AG04449 (cell line): ENCODE measurements at places on chromosomes 16 and 17.

DNA sequence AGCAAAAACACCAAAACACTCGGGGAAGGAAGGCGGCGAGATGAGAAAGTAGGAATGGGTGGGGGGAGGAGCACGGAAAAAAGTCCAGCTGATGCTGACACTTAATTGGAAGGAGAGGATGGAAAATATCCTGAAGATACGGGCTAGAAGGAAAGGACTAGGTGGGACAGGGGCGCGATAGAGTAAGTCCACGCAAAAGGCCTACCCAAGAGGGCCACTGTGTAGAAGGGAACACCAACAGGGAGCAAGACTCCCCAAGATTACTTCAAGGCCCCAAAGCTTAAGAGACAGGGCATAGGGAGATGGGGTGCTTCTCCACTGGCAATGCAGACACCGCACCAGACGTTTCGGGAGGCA is 736 bp downstream of the APPBP2 start:
- DNase-seq, result no peak

DNA sequence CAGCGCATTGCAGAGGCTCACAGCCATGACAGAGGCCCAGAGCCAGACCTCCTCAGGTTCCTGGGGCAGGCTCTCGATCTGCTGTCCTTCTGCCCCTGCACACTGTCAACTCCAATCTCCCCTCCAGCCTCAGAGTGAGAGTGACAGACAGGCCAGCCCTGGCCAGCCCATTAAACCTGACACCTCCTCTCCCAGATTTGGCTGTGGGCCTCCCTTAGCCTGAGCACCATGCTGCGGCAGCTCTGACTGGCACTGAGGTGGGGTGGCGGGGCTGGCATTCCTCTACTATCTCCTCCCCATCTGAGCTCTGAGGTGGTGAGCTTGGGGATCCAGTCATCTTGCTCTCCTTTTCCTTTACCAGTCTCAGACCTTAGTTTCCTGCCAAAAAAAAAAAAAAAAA is 15.5 kb upstream of the C1QL1 start:
- DNase-seq, result no peak

- no peak for DNase-seq
Measured at GRCh38 chr17:9290226-9290613, 268.9 kb downstream of the NTN1 start.

GRCh38 chr17:50536683-50537646 is 4.4 kb downstream of the EPN3 start:
- no peak for DNase-seq

DNA sequence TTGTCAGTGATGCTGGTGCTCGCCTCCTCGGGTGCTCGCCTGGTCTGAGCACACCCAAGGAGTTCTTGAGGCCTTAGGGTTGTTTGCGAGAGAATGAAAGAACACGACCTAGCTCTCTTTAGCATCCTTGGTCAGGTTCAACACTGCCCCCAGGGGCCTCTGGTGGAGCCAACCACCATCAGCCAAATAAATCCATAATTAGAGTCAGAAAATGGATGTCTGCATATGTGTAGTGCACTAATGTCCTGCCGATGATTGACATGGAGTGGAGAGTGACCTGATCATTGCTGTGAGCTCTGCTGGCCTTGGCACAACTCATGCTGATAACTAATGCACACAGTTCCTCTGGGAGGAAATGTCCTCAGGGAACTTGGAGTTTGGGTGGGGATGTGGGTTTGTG is 8.2 kb upstream of the STH start:
- no peak for DNase-seq
